ENCODE measurements at places on chromosomes 5 and 9.
A peak's percentile ranks its signal among the peaks of the same experiment; 100 is the strongest.

DNA sequence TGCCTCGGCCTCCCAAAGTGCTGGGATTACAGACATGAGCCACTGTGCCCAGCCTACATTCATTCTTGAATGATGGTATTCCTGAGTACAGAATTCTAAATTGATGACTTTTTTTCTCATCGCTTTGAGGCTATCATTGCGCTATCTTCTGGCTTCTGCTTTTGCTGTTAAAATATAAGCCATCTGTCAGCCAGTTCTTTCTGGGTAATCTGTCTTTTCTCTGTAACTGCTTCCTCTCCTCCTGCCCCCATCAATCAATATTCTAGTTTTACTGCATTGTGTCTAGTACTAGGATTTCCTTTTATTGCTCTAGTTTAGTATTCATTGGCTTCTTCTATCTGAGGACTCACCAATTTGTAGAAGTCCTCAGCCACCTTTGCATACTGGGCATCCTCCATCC, 89.0 kb downstream of the PLPP1 start:
- no peak for DNase-seq

DNA sequence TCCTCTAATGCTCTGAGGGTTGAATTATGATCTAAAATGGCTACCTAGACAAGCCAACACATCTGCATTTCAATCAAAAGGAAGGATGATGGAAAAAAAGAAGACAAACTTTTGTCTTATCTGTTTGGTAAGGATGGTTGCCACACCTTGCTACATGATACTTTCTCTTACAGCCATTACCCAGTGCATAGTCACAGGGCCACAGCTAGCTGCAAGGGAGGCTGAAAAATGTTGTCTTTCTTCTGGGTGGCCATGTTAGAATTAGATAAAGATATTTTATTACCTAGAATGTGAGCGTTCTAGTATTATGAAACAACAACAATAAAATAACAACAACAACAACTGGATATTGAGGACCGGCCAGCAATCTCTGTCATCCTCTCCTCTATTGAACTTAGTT, 4.7 kb upstream of the AOPEP start:
- no peak for DNase-seq

- DNase-seq, result no peak
These were observed 198.1 kb downstream of the CHSY3 start for GRCh38 chr5:130102375-130102774.

- DNase-seq, result no peak
These were observed 30.4 kb downstream of the HMGCR start for GRCh38 chr5:75367401-75367800.

DNA sequence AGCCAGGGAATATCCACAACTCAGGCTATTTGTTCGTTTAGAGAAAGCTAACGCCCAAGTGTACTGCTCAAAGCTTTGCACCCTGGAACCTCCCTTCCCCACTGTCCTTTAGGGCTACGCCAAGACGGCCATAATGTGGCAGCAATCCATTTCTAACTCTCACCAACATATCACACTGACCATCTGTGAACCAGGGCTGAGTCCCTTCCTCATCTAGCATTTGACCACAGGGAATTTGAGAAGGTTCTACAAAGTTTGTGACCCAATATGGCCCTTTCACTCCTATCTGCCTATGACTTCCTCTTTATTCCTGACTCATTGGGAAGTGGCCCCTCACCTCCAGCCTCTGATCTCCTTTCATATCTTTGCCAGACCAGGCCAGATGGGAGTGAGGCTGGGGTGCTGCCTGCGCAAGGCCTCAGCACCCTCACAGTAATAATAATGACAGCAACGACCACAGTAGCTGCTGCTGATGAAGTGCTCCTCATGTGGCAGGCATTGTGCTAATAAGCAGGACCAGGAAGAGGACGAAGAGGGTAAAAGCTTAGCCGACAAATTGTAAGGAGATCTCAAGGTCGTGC, 9.3 kb upstream of the ARAP3 start:
- no peak for DNase-seq

DNA sequence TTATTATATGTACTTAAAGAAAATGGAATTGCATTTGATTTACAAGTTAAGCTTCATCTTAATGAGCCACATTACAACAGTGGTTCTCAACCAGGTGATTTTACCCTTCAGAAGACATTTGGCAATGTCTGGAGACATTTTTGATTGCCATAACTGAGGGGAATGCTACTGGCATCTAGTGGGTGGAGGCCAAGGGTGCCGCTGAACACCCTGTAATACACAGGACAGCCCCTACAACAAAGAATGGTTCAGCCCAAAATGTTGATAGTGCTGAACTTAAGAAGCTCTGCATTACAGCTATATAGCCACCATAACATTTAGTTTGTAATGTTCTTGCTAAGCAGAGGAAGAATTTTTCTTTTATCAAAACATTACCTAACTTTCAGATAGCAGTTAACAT, 103.1 kb downstream of the PAM start:
- DNase-seq, result no peak

- no peak for DNase-seq
These were observed 171.4 kb upstream of the NFIB start for GRCh38 chr9:14485366-14485765.

- DNase-seq, result no peak
These were observed 326.8 kb downstream of the BNC2 start for GRCh38 chr9:16543686-16544085.

GRCh38 chr5:175444060-175444904, at the start of gene DRD1:
DRD1 (minus strand) TSS chr5:175444182; CDS start chr5:175443099, 1,083 bp downstream.
- peak; percentile 72 for DNase-seq

GRCh38 chr9:99855467-99856176, 33.9 kb downstream of the NR4A3 start:
- no peak for DNase-seq

GRCh38 chr5:33367416-33367815, 73.3 kb upstream of the TARS1 start:
- DNase-seq, result no peak

DNA sequence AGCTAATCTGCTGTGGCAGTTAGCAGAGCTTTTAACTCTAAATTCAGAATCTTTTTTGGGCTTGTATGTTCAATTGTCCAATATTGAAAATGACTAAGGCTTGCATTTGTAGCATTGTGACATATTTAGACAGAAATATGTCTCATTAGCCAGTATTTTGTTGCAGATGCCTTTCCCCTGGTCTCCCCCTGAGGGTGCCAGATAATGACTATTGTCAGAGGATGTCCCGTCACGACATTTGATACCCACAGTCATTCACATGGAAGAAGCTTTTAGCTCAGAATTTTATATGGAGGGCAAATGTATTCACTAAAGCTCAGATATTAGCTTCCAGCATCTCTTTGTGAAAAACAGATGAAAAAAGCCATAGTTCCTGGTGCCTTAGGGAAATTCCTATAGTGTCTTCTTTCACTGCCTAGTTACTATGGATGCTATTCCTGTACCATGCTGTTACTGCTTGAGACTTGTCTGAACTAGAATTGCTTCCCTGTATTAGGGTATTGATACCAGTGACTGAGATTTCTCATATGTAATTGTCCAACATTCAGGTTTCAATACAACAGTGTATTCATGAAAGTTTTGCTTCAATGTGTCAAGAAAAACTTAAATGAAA, 96.2 kb downstream of the CCDC192 start:
- no peak for DNase-seq

DNA sequence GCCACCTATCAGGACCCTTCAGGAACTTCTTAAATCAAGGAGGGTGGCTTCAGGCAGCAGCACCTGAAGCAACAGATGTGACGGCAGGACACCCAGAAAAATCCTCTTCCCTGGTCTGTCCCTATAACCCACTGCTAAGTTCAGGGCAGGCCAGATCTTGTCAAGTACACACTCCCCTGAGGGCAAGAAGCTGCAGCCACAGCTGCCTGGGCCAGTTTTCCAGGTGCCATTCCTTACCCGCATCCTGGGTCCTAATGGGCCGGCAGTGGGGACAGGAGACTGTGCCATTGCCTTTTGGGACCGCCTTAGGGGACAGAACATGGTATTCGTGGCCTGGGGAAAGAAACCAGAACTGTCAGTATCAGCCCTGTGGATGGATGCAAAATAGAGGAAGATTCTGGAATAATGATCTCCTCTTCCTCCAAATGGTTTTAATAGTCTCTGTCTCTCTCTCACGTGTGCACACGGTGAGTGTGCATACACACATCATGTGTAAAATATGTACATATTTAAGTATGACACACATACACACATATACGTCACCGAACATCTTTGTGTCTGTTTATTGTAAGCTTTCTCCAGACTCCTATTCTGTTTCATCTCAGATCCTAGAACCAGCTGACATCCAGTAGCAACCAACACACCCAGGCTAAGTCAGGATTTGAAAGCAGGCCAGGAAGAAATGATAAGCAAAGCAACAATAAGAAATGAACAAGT, 14.0 kb downstream of the ORM2 start:
- no peak for DNase-seq

GRCh38 chr5:88092358-88092757, 176.3 kb downstream of the TMEM161B start:
- DNase-seq, result no peak

DNA sequence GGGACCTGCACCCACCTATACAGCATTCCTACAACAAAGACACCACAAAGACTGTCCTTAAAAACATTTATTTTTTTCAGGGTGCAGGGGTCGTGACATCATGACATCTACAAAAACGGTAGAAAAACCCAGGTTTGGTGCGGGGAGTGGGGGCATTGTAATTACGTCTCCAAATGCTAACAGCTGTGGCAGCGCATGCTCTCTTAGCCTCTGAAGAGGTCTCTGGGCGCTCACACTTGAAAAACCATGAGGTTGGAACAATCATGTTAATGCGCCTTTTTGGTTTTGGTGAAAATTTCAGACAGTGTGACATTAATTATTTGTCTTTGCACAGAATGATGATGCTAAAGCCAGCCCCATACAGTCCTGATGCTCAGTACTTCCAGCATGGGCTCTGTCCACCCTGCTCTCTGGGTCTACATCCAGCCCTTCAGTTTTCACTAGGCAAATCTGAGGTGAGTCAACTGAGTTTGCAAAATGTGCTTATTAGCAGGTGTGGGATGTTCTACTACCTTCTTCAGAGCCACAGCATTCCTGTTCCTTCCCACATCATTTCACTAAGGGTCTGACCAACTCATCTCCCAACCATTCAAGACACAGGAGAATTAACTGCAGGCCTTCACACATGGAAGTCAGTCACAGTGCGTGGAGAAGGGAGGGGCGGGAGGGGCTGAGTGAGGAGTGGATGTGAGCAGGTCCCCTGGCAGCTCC, 14.1 kb downstream of the ALDH1B1 start:
- no peak for DNase-seq

DNA sequence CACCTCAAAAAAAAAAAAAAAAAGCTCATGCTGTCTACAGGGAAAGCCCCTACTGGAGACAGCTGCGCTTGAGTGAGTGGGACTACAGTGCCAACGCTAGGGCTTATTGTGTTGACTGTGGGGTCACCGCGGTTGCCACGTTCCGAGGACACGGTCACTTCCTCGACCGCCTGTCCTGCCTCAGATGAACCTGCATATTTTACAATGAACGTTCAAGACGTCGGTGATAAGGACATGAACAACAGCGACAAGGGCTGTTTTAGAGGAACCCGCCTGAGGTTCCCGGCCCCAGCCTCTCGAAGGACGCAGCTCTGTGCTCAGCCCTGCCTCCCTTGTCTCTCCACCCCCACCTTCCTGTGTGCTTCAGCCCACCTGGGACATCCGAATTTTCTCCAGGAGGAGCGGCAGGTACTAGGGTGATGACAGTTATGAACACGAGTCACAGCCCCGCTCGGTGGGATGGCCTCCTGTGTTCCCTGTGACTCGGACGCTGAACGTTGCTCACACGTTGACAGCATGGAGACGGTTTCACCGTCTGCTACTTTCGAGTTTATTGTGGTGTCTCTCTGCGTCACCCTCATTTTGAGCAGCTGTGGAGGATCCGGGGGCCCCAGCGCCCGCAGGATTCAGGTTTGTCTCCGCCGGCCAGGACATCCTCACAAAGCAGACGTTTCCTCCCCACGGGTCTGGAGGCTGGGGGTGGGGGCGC, 11.3 kb upstream of the DIPK1B start:
- no peak for DNase-seq

- DNase-seq, result no peak
These were observed 1603.4 kb downstream of the MAT2B start for GRCh38 chr5:165108809-165109208.

DNA sequence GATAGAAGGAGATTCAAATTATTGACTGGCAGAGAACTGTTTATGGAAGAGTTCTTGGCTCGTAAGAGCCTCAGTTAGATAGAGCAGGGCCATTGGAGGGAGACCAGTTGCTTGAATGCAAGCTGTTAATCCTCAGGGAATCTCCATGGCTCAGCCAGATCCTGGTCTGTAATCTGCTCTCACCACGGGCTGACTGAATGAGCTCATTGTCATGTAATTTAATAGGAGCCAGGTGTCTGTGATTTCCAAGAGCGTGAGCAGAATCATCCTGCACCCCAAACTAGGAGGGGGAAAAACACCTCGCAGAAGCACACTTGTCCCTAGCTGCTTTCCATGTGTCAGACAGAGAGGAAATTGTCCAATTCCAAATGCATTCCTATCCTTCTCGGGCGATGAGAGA, 19.1 kb upstream of the KCNMB1 start:
- no peak for DNase-seq

DNA sequence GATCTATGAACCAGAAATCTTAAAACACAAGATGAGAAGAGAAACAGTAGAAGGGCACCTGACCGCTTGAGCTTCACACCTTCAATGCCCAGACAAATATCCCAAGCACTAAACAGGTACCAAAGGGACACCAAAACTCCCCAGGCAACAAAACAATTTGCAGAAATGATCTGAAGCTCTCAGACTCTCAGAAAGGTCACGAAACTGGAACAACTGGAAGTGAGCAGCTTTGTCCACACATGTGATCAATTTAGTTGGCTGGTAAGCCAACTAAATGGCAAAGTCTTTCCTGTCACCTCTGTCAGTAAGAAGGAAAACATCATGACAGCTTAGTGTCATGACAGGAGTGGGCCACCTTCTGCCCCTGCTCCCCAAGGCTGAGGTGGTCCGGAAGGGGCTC, 4.1 kb downstream of the IPPK start:
- no peak for DNase-seq

DNA sequence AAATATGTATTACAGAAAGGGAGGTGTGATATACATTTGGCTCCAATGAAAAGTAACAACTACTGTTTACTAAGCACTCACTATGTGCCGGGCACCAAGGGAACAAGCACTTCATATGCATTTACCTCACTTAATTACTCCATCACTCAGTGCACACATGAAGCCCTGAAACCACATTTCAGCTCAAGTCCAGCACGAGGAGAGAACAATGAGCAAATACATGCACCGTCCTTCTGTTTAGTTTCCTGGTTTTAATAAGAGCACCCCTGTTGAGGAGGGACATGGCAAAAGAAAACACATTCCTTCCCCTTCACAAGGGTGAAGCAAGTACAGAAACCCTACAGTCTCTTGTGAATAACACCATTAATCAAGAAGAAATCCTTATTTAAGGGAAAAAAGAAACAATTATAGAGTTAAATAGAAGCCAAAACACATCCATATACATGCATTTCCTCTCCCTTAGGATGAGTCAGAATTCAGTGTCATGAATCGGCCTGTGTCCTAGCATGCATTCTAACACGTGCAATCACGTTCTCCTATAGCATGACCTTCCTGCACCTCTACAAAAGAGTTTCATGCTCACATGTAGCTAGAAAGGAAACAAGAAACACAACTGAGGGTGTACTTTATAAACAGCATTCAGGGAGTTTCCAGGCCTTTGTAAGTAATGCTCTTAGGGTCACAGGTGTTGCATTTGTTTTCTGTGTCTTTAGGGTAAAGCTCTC, 411.6 kb downstream of the BNC2 start:
- DNase-seq, result no peak

- no peak for DNase-seq
These were observed 31.1 kb downstream of the FOXD1 start for GRCh38 chr5:73417303-73418034.

GRCh38 chr9:114315723-114316363, 7.1 kb upstream of the ORM1 start:
- no peak for DNase-seq
